ENCODE measurements at places on chromosomes 6 and 20.

GRCh38 chr6:80940571-80940970 is 811.9 kb downstream of the TENT5A start:
- DNase-seq, result no peak

- no peak for DNase-seq
Observed at GRCh38 chr6:40505191-40505810, 81.9 kb downstream of the LRFN2 start.

- no peak for DNase-seq
Observed at GRCh38 chr20:23289249-23289648, 61.3 kb upstream of the NXT1 start.

- no peak for DNase-seq
Observed at GRCh38 chr6:110337486-110337885, 20.7 kb downstream of the METTL24 start.

DNA sequence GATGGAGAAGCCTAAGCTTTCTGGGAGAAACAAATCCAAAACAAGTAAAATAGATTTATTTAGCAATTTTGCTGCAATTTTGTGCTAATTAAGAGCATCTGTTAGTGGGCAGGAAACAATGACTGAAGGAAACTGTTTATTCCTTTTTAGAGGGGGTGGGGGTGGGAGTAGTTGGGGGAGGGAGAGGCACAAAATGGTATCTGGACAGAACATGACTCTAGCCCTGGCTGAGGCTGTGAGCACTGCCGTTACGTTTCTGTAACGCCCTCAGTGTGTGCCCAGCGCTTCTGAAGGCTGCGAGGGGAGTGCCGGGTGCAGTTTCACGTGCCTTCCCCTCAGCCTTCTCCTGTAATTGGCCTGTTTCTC is 28.8 kb downstream of the METTL24 start:
- no peak for DNase-seq

GRCh38 chr6:16928387-16928786 is 167.1 kb upstream of the ATXN1 start:
- DNase-seq, result no peak

DNA sequence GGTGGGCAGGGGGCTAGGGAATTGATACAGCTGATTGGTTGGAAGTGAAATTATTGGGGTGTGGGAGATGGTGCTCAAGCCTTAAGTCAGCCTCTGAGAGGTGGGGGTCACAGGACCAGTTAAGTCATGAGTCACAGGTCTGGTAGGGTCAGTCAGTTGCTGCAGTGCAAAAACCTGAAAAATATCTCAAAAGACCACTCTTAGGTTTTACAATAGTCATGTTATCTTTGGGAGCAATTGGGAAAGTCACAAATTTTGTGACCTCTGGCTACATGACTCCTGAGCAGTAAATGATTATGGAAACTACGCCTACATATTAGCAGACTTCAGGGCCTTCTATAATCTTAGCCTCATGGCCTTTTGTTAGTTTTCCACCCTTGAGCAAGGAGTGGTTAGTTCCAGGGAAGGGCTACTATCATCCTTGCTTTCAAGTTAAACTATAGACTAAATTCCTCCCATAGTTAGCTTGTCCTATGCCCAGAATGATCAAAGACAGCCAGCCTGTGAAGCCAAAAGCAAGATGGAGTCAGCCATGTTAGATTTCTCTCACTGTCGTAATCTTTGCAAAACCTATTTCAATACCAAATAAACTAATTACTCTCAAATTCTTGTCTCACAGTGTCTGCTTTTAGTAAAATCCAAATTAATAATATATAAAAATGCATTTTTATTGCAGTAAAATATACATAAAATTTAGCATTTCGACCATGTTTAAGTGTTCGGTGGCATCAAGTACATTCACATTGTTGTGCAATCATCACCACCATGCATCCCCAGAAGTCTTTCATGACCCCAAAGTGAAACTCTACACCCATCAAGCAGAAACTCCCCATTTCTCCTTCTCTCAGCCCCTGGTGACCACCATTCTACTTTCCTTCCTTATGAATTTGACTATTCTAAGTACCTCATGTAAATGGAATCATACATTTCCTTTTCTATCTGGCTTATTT is 60.9 kb upstream of the CD2AP start:
- DNase-seq, result no peak

DNA sequence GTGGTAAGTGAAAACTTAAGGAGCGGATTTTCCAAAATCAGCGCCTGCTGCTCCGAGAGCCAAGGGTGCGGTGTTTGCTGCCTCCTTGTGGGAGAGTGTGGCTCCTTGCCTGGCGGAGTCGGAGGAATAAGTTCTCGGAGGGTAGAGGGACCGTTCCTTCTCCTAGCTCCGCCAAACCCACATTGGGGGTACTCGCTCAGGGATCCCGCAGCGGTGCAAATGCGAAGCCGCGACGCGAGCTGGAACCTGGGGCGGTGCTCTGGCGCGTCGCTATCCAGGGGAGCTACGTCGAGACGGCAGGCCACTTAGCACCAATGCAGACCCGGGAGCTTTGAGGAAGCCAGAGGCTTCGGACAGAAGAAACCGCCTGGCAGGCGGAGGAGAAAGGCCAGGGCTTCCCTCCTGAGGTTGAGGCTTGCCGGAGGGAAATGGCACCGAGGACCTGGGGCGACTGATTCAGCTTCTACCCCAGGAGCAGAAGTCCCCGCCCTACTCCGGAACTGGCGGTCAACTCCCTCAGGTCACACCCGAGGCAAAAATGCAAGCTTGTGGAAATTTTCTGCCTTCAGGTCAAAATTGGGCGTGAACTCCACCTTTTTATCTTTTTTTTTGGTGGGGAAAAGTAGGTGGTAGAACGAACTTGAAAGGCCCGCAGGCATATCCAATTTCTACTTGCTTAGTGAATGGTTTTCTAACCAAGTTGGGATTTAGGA is 5.7 kb upstream of the DDX43 start:
- peak; percentile 35 for DNase-seq

- no peak for DNase-seq
Observed at GRCh38 chr6:110201151-110201884, 21.1 kb downstream of the CDC40 start.

DNA sequence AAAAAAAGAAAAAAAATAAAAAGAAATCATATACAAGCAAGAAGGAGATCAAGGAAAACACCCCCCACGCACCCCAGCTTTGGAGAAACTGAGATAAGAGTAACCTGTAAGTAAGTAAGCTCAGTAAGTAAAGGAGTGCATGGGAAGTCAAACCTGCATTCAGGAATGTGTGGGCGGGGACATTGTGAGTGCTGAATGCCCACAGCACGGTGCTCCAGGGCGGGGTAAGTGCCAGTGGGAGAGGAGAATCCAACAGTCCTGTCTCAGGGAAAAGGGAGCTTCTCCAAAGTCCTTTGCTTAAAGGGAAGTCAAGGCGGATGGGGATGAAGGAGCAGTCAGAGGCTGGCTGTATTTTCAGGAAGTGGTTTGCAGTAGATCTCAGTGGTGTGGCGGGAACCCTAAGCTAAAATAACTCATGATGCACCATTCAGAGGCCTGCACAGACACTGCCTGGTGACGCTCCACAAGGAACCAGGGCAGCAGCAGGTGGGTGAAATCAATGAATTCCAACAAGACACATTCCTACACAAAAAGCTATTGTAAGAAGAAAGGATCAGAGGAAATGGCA is 368.0 kb downstream of the QKI start:
- DNase-seq, result no peak

DNA sequence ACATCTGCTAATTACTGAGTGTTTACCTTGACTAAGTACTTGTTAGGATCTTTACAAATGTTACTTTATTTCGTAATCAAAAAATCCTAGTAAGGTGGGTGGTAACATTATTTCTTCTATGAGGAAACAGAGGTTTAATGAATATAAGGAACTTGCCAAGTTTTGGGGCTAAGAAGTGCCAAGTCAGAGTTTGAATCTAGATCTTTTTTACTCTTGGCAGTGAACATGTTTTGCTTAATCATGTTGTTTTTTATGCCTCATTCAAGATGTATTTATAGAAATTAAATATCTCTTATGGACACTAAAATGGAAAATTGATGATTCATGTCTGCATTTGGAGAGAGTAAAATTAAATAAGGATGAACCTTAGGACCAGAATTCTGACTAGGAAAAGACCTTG is 393.7 kb downstream of the UTRN start:
- DNase-seq, result no peak

GRCh38 chr6:9140951-9141460 is 705.7 kb upstream of the SLC35B3 start:
- DNase-seq, result no peak

DNA sequence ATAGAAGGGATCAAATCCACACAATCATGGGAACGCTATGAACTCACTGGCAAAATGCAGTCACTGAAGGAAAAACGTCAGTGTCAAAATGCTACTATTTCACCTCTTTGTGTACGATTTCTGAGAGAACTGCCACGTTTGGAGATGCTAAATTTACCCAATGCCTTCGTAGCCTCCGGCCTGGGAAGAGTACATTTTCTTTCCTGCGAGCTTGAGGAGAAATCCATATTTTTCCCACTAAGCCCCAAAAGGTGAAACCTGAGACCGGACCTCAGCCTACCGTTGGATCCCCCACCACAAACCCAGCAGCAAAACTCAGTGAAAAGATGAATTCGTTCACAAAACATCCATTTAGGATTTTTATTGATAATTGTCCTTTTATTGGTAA is 131.7 kb downstream of the GPX5 start:
- DNase-seq, result no peak

DNA sequence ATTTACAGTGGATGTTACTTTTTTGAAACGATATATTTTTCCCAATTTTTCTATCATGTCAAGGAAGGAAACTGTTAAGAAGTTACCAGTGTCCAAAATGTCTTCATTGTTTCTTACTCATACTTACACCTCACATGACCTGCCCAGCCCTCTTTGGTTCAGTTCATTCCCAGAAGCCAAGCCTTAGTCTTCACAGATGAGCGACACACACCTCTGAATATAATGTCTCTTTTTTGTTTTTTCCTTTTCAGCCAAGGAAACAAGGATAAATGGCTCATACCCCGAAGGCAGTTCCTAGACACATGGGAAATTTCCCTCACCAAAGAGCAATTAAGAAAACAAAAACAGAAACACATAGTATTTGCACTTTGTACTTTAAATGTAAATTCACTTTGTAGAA is 225.2 kb downstream of the SMOC2 start:
- DNase-seq, result no peak

GRCh38 chr6:131761762-131762067 is 46.1 kb upstream of the ENPP1 start:
- DNase-seq, result no peak

GRCh38 chr20:9392892-9393857 is 121.2 kb upstream of the LAMP5 start:
- no peak for DNase-seq

GRCh38 chr6:125780540-125781313 is 10.0 kb upstream of the NCOA7 start:
- DNase-seq, result peak; percentile 51

GRCh38 chr6:27056615-27057014 is 190.9 kb upstream of the PRSS16 start:
- no peak for DNase-seq

DNA sequence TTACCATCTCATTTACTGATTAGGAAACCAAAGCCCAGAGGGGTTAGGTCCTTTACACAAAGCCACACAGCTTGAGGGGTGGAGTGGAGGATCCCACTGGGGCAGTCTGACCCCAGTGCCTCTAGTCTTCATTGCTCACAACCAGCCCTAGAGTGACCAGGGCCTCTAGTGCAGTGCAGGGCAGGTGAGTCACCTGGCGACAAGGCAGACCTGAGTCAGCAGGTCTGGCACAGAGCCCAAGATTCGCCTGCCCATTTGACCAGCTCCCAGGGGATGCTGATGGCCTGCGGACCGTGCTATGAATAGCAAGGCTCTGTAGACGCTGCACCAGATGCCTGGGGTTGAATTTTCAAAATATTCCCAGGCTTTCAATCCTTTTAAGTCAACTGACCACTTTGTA is 29.9 kb downstream of the CDH26 start:
- DNase-seq, result no peak

DNA sequence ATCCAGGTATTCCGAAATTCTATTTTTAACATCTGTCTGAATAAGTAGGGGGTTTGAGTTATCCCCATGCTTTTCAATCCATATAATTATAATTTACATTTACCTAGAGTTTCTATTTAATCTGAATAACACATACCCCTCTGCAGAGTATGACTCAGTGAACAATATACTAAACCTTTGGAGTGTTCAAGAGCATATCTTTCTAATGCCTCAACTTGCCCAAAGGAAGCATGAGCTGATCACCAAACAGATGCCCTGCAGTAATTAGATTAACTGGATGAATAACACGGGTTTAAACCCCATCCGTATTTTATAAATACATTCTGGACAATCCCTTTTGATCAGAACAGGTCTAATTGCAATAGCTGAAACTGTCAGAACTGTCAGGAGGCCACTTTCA is 897.1 kb downstream of the TFAP2A start:
- DNase-seq, result no peak

DNA sequence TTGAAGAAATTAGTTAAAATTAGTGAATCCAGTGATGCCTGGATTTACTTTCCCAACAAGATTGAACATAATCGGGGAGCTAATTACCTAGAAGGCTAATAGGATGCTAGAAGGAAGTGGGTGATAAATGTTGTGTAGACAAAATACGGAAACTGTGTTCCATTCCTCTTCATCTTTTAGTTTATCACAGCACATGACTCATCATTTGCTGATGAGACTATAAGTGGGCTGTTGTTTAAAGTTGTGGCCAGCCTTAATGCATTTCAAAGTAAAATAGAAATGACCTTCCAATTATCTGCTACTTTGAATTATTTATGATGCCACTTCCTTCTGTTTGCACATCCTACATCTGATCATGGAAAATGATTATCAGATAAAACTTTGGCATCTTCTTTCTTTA is 43.4 kb downstream of the OGFRL1 start:
- DNase-seq, result no peak

GRCh38 chr6:72552938-72553337 is 68.9 kb upstream of the KCNQ5 start:
- no peak for DNase-seq

GRCh38 chr6:51753635-51754034 is 333.8 kb downstream of the PKHD1 start:
- no peak for DNase-seq

GRCh38 chr6:31010393-31011060 is at the start of gene MUC22:
TSS of gene MUC22 (plus strand) at chr6:31010474. CDS start at chr6:31010707, 233 bp downstream.
- DNase-seq, result no peak

DNA sequence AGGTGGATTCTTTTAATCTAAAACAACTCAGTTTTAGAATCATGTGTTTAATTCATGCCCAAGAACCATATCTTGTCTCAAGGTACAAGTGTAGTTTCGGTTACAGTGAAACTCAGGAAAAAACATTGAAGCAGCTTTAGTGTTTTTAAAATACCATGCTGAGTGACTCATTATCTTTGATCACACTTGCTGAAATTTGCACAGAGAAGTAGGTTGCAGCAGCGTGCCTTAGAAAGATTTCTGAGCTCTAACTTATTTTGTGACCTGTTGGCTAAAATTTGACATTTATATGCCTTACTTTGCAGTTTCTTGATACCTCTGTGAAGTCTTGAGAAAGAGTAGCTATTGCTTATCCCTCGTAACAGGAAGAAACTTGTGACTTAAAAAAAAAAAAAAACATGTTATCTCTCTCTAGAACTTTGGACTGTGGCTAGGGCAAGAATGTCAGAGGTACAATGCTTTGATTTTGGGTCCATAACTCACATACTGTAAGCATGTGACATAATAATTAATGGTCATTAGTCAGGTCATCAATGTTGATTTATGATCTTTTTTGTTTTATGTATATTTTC is 34.5 kb upstream of the FUCA2 start:
- DNase-seq, result no peak
